Left ventricle myocardium inferior (tissue), 1 donor: ENCODE measurements at places on chromosomes 3 and 15. TPM values are rescaled to one million over a fixed set of nuclear protein-coding genes. Genes with fewer than 3 reads are reported as not detected.
A peak's percentile ranks its signal among the peaks of the same experiment; 100 is the strongest.

DNA sequence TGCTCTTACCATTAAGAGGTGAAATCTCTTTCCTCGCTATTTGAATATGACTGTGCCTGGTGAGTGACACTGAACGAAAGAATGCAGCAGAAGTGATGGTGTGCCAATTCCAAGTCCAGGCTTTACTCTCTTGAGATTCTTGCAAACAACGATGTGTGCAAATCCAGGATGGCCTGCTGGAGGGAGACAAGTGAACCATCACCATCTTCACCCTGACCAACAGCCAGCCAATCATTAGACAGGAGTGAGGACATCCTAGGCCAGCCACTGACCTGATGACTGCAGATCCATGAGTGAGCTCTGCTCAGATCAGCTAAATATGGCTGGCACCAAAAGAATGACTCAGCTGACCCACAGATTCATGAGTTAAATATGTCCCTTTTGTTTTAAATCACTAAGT, 878.0 kb downstream of the PDCD6IP start:
- peaks cover 27% of the 10 kb centered on the region for H3K4me1 ChIP-seq
- no peaks in the 10 kb centered on the region for H3K36me3 ChIP-seq
- no peak for DNase-seq
- no peaks in the 10 kb centered on the region for H3K27me3 ChIP-seq

DNA sequence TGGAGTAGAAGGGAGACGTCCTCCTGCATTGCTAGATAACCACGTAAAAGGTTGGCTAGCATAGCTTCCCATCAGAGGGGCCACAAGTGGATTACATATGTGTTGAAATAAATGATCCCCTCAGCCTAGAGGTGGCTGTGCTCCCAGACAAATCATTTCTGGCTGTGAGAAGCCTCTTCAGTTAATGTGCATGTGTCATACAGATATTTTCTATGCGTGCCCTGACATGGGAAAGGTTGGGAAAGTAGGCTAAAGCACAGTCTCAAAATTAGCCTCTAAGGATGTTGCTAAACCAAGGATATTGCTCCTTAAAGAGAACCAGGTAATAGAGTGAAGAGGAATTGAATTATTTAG, 17.8 kb downstream of the USP3 start:
- H3K27me3 ChIP-seq: no peaks in the 10 kb centered on the region
- no peaks in the 10 kb centered on the region for H3K36me3 ChIP-seq
- peaks cover 85% of the 10 kb centered on the region for H3K4me1 ChIP-seq
- DNase-seq: no peak
- H3K27ac ChIP-seq: peak overlapping the region; percentile 38
- no peak overlapping the region for H3K4me3 ChIP-seq

- H3K4me3 ChIP-seq: no peak overlapping the region
- no peaks in the 10 kb centered on the region for H3K27me3 ChIP-seq
- H3K36me3 ChIP-seq: no peaks in the 10 kb centered on the region
- H3K27ac ChIP-seq: peak overlapping the region; percentile 69
These were observed 10.5 kb upstream of the PIK3CB start for GRCh38 chr3:138845181-138845601.

DNA sequence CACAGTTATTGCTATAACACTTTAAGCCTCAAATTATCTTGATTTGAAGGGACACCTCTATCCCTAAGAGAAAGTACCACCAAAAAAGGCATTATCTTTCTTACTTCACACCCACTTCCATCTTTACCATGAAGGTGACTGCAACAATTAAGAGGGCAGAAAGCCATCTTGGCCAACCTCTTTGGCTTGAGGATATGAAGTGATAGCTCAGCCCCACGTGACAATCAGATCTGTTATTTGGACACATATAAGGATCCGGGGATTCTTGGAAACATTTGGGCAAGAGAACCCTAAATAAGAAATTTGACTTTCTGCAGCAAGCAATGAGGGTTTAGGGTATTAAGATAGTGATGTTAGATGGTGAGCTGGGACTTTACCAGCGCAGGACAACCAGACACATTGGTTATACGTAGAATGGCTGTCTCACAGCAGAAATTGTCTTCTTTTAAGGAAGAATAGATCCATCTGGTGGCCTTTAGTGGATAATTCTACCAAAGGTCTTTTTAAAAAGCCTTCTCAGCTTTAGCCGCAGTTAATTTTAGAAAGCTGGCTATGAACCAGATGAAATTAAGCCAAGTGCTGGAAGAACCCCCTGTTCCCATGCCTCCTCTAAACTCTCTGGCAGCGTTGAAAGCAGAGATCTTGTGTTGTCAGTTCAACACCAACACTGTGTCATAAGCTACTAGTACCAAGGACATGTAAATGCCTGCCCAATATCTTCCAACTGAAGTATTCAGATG, 12.3 kb downstream of the HCLS1 start:
- peaks cover 17% of the 10 kb centered on the region for H3K4me1 ChIP-seq
- no peaks in the 10 kb centered on the region for H3K27me3 ChIP-seq
- no peak for DNase-seq
- H3K36me3 ChIP-seq: no peaks in the 10 kb centered on the region
- no peak overlapping the region for H3K4me3 ChIP-seq
- H3K27ac ChIP-seq: peak overlapping the region; percentile 84

DNA sequence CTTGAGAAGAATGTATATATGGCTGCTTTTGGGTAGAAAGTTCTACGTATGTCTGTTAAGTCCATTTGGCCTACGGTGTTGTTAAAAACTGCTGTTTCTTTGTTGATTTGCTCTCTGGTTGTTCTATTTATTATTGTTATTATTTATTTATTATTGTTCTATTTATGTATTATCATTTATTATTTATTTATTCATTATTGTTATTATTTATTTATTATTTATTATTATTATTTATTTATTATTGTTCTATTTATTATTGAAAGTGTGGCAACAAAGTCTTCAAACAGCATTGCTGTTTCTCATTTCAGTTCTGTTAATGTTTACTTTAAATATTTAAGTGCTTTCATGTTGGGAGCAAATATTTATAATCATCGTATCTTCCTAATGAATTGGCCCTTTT, 66.7 kb downstream of the SI start:
- no peaks in the 10 kb centered on the region for H3K36me3 ChIP-seq
- no peak for DNase-seq
- no peaks in the 10 kb centered on the region for H3K4me1 ChIP-seq
- H3K4me3 ChIP-seq: no peak overlapping the region

DNA sequence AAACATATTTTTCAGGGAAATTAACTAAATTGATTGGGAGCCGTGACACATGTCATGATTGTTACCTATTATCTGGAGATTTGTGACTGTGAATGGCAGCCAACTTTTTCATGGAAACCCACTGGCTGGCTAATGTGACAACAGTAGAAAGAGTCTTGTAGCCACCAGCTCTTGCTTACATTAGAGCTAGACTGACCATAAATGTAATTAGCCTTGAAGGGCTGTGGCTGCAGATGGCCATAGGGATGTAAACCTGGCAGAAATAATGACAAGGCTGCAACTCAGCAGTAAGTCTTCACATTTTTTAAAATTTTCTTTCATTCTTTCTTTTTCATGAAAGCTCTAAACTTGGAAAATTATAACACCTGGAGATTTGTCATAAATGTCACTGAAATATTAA, 168.2 kb upstream of the ROBO2 start:
- no peak overlapping the region for H3K4me3 ChIP-seq
- no peak for DNase-seq
- H3K27ac ChIP-seq: no peak overlapping the region
- no peaks in the 10 kb centered on the region for H3K36me3 ChIP-seq
- no peaks in the 10 kb centered on the region for H3K27me3 ChIP-seq
- H3K4me1 ChIP-seq: no peaks in the 10 kb centered on the region

GNB4 gene
- 11.9 TPM for total RNA-seq
